ENCODE measurements at places on chromosomes 4 and X. TPM values are rescaled to one million over a fixed set of nuclear protein-coding genes. Genes with fewer than 3 reads are reported as not detected.

Gene FAT1
- total RNA-seq: 277 TPM

Gene FGFR3
- total RNA-seq: 0.26 TPM

Gene RTL5
- 1.3 TPM for total RNA-seq

- DNase-seq: peak; percentile 87
Measured at GRCh38 chr4:53490965-53491622, 100.2 kb downstream of the LNX1 start.

DNA sequence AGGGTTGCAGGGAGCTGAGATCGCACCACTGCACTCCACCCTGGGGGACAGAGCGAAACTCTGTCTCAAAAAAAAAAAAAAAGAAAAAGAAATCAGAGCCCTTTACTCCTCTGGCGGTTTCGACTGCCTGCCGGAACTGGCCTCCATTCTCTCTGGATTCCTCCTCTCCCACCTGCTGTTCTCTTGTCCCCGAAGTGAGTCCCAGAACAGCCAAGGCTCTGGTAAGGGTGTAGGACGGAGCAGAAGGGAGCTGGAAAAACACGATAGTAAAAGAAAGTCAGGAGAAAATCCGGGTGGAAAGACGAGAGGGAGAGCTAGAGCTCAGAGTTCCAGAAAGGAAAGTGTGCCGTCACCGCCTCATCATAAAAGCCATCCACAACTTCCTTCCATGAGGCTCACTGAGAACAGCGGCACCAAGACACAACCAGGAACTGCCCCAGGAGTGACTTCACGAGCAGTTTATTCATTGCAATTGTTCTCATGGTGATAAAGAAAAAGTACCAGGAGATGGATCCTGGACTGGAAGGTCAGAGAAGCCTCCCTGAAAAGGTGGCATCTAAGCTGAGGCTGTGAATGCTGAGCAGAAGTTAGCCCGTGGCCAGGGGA lies 12.3 kb downstream of the TLR3 start:
- DNase-seq: no peak

DNA sequence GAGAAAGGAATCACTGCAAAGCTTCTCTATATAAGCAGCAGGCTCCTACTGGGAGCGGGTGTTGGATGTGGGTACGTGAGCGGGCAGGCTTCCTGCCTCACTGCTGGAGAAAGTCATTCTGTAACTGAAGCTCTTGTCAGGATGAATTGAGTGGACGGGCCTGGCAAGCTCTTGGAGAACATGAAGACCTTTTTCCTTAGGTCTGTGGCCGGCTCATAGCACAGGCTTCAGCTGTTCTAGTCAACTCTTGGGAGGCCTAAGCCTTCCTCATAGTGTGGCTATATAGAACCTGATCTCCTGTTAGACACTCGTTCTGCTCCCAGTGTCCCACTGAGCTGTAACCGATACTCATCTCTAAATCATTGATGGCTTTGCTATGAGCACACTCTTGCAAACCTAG lies 108.2 kb upstream of the GPC4 start:
- DNase-seq: no peak

DNA sequence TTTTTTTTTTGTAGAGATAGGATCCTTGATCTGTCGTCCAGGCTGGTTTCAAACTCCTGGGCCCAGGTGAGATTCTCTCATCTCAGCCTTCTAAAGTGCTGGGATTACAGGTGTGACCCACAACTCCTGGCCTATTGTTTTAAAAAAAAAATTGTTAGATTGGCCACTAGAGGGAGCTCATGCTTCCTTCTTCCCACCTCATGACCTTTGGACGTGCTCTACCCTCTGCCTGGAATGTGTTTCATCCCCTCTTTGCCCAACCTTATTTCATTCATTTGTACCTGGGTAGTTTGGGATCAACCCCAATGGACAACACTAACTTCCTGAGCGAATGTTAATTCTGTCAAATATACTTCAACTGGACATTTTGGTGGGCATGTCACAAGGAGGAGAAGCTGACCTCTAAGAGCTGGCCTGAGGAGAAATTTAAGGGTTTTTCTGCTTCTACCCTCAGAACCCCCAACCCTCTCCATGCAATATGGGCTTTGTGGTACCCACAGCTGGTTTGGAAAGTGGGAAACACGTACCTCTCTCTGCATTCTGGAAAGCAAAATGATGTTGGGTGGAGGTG lies 6.4 kb downstream of the PPEF2 start:
- peak; percentile 25 for DNase-seq

DNA sequence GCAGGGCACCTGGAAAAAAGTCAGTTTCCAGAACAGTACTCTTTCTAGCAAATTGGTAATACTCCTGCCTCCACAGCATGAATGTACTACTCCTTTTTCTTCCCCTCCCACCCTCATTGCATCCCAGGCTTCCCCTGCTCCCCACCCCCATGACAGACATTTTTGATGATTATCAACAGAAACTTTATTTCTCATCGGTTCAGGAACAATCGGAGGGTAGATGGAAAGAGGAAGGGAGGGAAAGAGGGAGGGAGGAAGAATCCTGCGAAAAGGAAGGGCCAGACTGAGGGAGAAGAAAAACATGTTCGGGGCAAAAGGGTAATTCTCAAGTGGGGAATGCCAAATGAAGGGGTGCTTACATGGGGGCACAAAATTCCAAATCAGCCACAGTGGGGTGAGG lies 705 bp upstream of the CXorf65 start:
- DNase-seq: no peak
